Ureter (tissue), 1 donor: ENCODE measurements at places on chromosomes 1 and 21. TPM values are rescaled to one million over a fixed set of nuclear protein-coding genes. Genes with fewer than 3 reads are reported as not detected.
A peak's percentile ranks its signal among the peaks of the same experiment; 100 is the strongest.

DNA sequence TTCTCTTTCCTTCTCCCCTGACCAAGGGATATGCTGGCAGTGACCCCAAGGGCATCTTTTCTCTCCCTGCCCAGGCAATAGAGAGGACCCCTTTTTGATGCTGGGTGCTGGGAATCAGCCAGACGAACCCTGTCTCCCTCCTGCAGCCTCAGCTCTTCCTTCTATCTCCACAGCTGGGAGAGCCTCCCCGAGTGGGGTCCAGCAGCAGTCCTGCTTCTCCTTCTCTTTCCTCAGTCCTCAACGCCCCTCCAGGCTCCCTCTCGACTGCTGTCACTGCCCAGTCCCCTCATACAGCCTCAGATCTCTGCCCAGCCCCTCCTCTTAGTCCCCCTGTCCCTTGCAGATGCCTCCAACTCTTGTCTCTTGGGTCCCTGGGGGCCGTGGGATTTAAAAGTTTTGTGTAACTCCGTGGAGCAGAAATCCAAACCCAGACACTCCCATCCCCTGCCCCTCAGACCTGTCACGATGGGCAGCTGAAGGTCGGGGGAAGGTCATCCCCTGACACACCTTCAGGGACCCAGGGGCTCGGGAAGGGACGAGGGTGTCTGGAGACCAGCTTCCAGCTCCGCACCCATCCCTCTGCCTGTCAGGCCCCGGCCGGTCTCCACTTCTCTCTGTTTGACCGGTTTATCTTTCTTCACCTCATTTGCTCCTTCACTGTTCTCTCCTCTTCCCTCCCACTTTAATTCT, 5.8 kb upstream of the ETV3L start:
- no peak for DNase-seq

GRCh38 chr1:57235730-57236510, 187.9 kb downstream of the DAB1 start:
- DNase-seq, result no peak

- no peak for DNase-seq
Observed at GRCh38 chr1:3778590-3779264, 6.2 kb downstream of the SMIM1 start.

GRCh38 chr1:110465038-110465813, 14.3 kb downstream of the PROK1 start:
- DNase-seq, result no peak

The MACO1 gene
- 22.3 TPM for total RNA-seq

DNA sequence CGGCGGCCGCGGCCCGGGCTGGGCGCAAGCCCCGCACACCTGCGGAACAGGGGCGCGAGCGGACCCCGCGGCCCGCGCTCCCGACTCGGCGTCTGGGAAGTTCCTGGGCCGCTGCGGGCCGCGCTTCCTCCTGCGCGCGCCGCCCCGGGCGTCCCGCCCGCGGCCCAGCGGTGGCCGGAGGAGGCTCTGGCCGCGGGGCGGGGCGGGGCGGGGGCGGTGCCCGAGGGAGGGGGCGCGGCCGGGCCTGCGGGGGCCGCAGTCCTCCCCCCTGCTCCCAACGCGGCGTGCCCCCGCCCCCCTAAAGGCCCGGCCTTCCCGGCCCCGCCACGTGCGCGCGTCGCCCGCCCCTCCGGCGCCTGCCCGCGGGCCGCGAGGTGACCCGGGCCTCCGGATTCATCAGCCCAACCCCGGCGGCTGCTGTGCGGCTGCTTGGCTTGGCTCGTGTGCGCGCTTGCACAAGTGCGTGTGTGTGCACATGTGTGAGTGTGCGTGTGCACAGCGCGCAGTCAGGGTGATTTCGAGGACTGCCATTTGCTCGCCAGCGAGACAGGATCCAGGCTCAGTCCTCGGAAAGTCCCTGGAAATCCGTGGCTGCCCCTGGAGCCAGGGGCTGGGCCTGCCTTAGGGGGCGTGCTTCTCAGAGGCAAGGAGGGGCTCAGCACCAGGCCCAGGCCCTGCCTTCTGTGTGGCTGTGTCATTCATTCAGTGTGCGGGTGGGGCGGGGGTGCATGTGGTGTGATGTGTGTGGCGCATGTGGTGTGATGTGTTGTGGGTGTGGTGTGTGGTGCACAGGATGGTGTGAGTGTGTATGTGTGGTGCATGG, at the start of gene C2CD2:
Gene C2CD2, minus strand, starts transcription at position 188 of the 823 bp plus-strand sequence. CDS start 370 bp downstream, outside the sequence.
- no peak for DNase-seq

GRCh38 chr1:11156963-11157362, 32.2 kb upstream of the ANGPTL7 start:
- no peak for DNase-seq

DNA sequence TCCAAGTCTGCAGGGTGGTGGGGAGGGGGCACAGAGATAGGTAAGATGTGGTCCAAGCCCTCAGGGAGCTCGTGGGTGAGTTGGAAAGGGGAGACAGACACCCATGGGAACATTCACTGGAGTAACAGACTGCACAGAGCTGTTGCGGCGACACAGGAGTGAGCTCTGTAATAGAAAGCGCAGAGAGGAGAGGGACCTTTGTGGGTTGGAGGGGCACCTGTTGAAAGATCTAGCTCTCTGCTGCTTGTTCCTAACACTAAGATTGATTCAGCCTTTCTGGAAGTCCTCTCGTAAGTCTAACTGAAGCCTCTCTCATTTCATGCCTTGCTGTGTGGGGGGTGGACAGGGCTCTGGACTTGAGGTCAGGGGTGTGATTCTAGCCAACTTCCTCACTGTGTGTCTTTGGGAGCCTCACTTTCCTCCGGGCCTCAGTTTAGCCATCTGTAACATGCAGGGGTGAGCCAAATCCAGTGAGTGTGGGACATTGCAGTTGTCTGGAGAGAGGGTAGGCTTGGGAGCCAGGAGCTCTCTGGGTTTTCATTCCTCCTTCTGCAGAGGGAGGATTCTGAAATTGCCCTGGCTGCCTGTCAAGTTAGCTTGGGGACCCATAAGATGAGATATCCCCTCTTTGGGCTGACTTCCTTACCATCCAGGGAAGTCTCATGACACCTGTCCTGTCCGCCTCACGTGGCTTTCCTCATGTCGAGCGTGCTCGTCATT, 2.0 kb upstream of the ACOT11 start:
- no peak for DNase-seq

DNA sequence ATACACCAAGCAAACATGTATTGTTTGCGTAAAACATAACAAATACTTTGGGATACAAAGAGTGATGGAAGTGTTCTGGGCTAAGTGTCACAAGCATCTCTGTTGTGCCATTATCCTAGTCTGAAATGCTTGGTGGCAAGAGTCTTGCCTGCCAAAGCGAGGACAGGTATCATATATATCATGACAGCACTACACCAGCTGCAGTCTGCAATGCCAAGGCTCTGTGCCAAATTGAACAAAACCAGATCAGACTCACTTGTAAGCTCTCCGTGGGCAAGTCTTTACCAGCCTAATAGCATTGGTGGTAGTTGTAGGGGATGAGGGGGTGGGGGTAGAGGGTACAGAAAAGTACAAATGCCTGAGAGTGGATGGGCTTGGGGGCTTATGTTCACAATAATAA, 119.2 kb downstream of the RWDD3 start:
- no peak for DNase-seq

The GNG12 gene
- total RNA-seq, result 68.4 TPM

DNA sequence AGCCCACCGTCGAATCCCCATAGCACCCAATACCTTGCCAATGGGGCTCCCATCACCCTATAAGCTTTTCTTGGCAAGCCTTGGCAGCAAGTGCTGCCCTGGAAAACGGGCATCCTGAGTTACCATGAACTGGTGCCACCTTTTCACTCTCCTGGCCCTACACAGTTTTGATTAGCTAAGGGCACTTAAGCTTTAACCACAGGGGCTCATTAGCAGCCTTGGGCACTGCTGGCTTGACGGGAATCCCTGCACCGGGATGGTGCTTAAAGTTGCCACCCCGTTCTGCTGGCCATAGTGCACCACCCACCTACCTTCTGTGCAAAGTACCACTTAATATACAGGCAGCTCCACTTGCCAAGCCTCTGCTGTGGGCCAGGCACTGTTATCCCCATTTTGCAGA, 13.7 kb downstream of the PARS2 start:
- DNase-seq, result no peak

The WDR47 gene
- total RNA-seq, result 18.8 TPM

GRCh38 chr21:36135391-36136102, 668 bp downstream of the CBR3 start:
- peak; percentile 84 for DNase-seq

The TMPRSS2 gene
- 154 TPM for total RNA-seq

The HTR6 gene
- total RNA-seq, result not detected
